ENCODE measurements at places on chromosomes 13 and 19. TPM values are rescaled to one million over a fixed set of nuclear protein-coding genes. Genes with fewer than 3 reads are reported as not detected.

Gene SARS2
- 186 TPM for total RNA-seq

Gene DNAAF3
- total RNA-seq = 12.4 TPM

Gene MADCAM1
- 0.54 TPM for total RNA-seq

Gene CNN2
- 203 TPM for total RNA-seq

Gene NKPD1
- total RNA-seq = 0.05 TPM

Gene ZNF296
- 6.7 TPM for total RNA-seq

Gene LAIR1
- total RNA-seq = 0.05 TPM

Gene STOML3
- total RNA-seq = not detected

Gene CDX2
- total RNA-seq = 5.1 TPM

Gene SHISA2
- 1.2 TPM for total RNA-seq

Gene MAST1
- total RNA-seq = 3.1 TPM

Gene SYDE1
- 47.7 TPM for total RNA-seq

Gene C13orf46
- total RNA-seq = 2.6 TPM

Gene ELSPBP1
- total RNA-seq = not detected

Gene GRIK5
- total RNA-seq = 0.62 TPM

Gene CEACAM20
- total RNA-seq = not detected

Gene PCDH20
- total RNA-seq = 3.4 TPM

Gene CEACAM19
- total RNA-seq = 1.2 TPM

Gene ZNF606
- total RNA-seq = 16.1 TPM

Gene SYT3
- total RNA-seq = not detected

Gene CASP14
- total RNA-seq = not detected

Gene MISP
- 5.8 TPM for total RNA-seq

Gene FPR1
- not detected for total RNA-seq

Gene FXYD3
- not detected for total RNA-seq

Gene CEBPA
- 1.6 TPM for total RNA-seq

Gene VSTM2B
- not detected for total RNA-seq

Gene DHDH
- total RNA-seq = 0.85 TPM

Gene LGALS4
- 3.9 TPM for total RNA-seq

Gene TPT1
- 939 TPM for total RNA-seq

Gene KLK4
- total RNA-seq = not detected

Gene KIR3DL2
- total RNA-seq = not detected

Gene NBEA
- total RNA-seq = 3.3 TPM

Gene NLRP9
- not detected for total RNA-seq

Gene KLK14
- total RNA-seq = not detected

Gene DZIP1
- total RNA-seq = 22.9 TPM

Gene FBXO17
- 411 TPM for total RNA-seq

Gene ZNF541
- total RNA-seq = 0.15 TPM

Gene LYL1
- total RNA-seq = 0.23 TPM

Gene RNF17
- total RNA-seq = not detected

Gene IGFL2
- not detected for total RNA-seq

Data from Panc1 (cell line).